ENCODE measurements at places on chromosomes 2 and 18. TPM values are rescaled to one million over a fixed set of nuclear protein-coding genes. Genes with fewer than 3 reads are reported as not detected.

DNA sequence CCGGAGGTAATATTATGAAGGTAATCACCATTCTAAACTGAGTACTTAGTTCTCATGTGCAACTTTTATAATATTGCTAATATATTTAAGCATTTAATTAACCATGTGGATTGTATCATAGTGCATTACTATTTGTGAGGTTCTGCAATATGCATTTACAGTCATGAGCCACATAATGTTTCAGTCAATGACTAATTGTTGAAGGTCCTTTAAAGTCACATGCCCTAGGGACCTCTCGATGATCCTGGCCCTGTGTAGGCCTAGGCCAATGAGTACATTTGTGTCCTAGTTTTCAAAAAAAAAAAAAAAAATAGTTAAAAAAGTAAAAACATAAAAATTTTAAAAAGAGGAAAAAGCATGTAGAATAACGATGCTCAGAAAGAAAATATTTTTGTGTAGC, 298.0 kb downstream of the DSEL start:
- no peak overlapping the region for H3K27ac ChIP-seq
- DNase-seq = no peak
- no peak overlapping the region for H3K4me3 ChIP-seq
- H3K36me3 ChIP-seq = no peaks in the 10 kb centered on the region

GRCh38 chr2:54879032-54879431, 155.6 kb downstream of the EML6 start:
- H3K36me3 ChIP-seq = no peaks in the 10 kb centered on the region
- peaks cover 4% of the 10 kb centered on the region for H3K4me1 ChIP-seq
- no peak overlapping the region for H3K4me3 ChIP-seq

DNA sequence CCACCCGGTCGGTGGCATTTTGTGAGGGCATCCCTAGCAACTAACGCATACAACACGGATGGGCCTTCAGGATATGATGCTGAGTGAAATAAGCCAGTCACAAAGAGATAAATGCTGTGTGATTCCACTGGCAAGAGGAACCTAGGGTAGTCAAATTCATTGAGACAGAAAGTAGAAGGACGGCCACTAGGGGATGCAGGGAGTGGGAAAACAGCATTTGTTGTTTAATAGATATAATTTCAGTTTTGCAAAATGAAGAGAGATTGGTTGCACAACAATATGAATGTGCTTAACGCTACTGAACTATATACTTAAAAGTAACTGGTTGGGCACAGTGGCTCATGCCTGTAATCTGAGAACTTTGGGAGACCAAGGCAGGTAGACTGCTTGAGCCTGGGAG, 112.9 kb downstream of the AFF3 start:
- DNase-seq = no peak
- H3K4me1 ChIP-seq = peaks cover 2% of the 10 kb centered on the region
- H3K27me3 ChIP-seq = no peaks in the 10 kb centered on the region
- H3K36me3 ChIP-seq = no peaks in the 10 kb centered on the region
- H3K27ac ChIP-seq = no peak overlapping the region

GRCh38 chr2:217520356-217521010, 482.3 kb downstream of the TNS1 start:
- H3K36me3 ChIP-seq = no peaks in the 10 kb centered on the region
- DNase-seq = no peak
- H3K27ac ChIP-seq = no peak overlapping the region
- H3K27me3 ChIP-seq = no peaks in the 10 kb centered on the region

- H3K4me1 ChIP-seq = peaks cover 13% of the 10 kb centered on the region
- no peak for DNase-seq
- H3K4me3 ChIP-seq = no peak overlapping the region
- H3K27me3 ChIP-seq = peaks cover 2% of the 10 kb centered on the region
- H3K27ac ChIP-seq = no peak overlapping the region
Observed at GRCh38 chr2:26562811-26563645, 78.1 kb downstream of the CIB4 start.

DNA sequence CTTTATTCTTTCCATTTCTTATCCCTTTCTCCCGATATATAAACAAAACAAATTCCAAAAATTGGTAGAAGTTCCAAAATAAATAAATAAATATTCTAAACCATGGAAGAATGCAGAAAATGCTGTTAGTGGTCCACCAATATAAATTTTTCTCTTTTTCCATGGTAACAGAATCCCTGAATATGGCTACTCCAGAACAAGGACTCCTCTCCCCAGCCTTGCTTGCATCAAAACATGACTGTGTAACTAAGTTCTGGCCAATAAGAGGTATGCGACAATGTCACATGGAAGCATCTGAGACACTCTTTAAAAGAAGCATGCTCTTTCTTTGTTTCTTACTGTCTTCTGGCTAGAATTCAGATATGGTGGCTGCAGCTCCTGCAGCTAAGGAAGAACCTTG, 325.1 kb upstream of the TANK start:
- no peak overlapping the region for H3K4me3 ChIP-seq
- no peaks in the 10 kb centered on the region for H3K27me3 ChIP-seq
- H3K36me3 ChIP-seq = no peaks in the 10 kb centered on the region
- H3K27ac ChIP-seq = no peak overlapping the region

DUSP19 gene
- 2.2 TPM for total RNA-seq

GAL3ST2 gene
- 0.33 TPM for total RNA-seq

SERPINB2 gene
- 1.7 TPM for total RNA-seq

SLC30A3 gene
- total RNA-seq = not detected

BMP10 gene
- 8.0 TPM for total RNA-seq

All from liver (tissue), 10 donors.